ENCODE measurements at places on chromosomes 11 and 22.

GRCh38 chr11:17535488-17535887 is 8.7 kb downstream of the USH1C start:
- no peak overlapping the region for H3K27ac ChIP-seq
- no peak overlapping the region for H3K4me3 ChIP-seq
- H3K27me3 ChIP-seq: peaks cover 9% of the 10 kb centered on the region

GRCh38 chr11:119263352-119263940 is 53.5 kb downstream of the MCAM start:
- H3K4me1 ChIP-seq: peaks cover 36% of the 10 kb centered on the region
- H3K36me3 ChIP-seq: peaks cover 2% of the 10 kb centered on the region
- no peaks in the 10 kb centered on the region for H3K27me3 ChIP-seq
- H3K27ac ChIP-seq: peak overlapping the region; percentile 82
- DNase-seq: peak; percentile 39

GRCh38 chr22:49352361-49353169 is 475.1 kb downstream of the BRD1 start:
- H3K4me1 ChIP-seq: no peaks in the 10 kb centered on the region
- no peak overlapping the region for H3K27ac ChIP-seq
- H3K27me3 ChIP-seq: no peaks in the 10 kb centered on the region
- DNase-seq: no peak

DNA sequence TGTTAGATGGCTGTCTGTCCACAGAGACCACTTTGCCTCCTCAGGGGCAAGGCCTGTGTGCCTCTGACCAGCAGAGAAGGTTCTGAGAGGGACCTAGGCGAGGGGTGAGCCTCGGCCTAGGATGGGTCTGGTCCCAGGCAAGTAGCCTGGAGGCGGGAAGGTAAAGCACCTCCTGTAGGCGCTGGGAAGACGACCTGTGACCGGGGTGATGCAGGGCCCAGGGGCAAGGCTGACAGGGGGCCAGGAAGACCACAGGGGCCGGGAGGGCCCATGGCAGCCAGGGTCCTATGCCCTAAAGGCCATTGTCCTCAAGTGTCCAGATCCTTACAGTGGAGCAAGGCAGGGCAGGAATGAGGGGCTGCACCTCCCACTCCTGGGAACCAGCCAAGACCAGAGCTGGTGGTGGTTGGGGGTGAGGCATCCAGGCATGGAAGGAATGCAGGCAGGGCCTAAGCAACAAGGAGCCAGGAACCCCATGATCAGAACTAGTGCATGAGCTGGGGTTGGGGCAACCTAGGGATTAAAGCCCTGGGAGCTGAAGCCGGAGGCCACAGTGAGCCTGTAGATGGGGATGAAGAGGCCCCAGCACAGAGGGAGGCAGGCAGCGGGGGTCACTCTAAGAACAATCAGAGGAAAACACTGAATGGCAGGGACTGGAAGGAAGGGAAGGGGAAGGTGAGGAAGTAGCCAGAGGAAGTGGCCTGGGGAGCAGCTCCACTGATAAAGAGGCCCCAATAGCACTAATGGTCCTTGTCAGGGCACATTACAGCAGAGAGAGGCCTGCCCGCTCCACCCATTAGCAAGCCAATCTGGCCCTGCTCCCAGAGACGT is 32.9 kb upstream of the KLHL35 start:
- H3K4me3 ChIP-seq: no peak overlapping the region
- H3K36me3 ChIP-seq: no peaks in the 10 kb centered on the region
- H3K27me3 ChIP-seq: no peaks in the 10 kb centered on the region
- no peaks in the 10 kb centered on the region for H3K4me1 ChIP-seq
- DNase-seq: no peak
- H3K27ac ChIP-seq: no peak overlapping the region

- H3K4me3 ChIP-seq: no peak overlapping the region
- no peak for DNase-seq
- no peaks in the 10 kb centered on the region for H3K4me1 ChIP-seq
- H3K27ac ChIP-seq: no peak overlapping the region
These were observed 126.5 kb downstream of the VPREB1 start for GRCh38 chr22:22371031-22371541.

DNA sequence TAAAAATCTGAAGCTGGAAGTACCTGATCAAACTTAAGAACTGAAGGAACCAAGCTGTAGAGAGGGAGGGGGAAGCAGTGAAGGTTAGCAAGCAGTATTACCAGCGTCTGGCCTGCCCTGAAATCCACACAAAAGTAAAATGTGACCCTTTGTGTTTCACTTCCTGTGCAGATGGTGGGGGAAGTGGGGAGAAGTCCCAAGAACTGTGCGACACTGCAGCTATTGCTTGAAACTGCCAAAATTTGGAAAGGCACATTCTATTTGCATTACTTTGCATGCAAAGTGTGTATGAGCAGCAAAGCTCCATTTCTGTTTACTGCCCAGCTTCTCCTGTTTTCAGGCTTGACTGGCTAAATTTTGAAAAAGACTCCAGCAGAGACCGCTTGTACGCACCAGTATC is 72.1 kb upstream of the BMAL1 start:
- peaks cover 9% of the 10 kb centered on the region for H3K4me1 ChIP-seq
- H3K27ac ChIP-seq: no peak overlapping the region
- DNase-seq: peak; percentile 26
- no peak overlapping the region for H3K4me3 ChIP-seq

GRCh38 chr11:126282736-126283591 is at the start of gene TIRAP:
TSS of gene TIRAP (plus strand) at chr11:126283093. CDS start at chr11:126290895, 7,802 bp downstream.
- H3K4me1 ChIP-seq: peaks cover 15% of the 10 kb centered on the region
- H3K36me3 ChIP-seq: peaks cover 3% of the 10 kb centered on the region
- H3K4me3 ChIP-seq: peak within 1 kb of the TSS; percentile 88
- H3K27me3 ChIP-seq: no peaks in the 10 kb centered on the region

DNA sequence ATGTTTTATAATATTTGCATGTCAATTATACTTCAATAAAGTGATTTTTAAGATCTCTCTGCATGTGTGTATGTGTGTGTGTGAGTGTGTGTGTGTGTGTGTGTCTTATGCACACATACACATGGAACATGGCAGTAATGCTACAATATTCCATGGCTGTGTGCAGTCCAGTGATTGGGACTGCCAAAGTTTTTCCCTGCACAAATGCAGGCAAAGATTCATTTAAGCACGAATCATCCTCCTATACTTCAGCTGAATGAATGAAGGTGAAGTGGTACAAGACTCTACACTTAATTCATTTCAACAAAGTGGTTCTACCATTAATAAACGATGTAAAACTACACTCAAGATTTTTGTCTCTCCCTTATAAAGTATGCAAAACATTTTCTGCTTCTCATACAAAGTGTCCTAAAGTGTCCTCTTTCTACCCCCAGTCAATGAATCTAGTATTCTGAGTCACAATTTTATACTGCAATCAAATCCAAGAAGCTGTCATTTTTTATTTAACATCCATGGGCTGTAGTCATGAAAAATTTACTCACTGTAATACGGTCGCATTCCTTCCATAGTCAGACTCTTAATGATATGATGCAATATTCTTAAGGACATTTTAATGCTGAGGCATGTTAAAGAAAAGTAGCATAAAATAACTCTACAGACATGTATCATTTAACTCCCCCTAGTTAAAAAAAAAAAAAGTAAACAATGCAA is 132.4 kb downstream of the TTC28 start:
- H3K27me3 ChIP-seq: no peaks in the 10 kb centered on the region
- H3K4me1 ChIP-seq: no peaks in the 10 kb centered on the region
- H3K36me3 ChIP-seq: no peaks in the 10 kb centered on the region

DNA sequence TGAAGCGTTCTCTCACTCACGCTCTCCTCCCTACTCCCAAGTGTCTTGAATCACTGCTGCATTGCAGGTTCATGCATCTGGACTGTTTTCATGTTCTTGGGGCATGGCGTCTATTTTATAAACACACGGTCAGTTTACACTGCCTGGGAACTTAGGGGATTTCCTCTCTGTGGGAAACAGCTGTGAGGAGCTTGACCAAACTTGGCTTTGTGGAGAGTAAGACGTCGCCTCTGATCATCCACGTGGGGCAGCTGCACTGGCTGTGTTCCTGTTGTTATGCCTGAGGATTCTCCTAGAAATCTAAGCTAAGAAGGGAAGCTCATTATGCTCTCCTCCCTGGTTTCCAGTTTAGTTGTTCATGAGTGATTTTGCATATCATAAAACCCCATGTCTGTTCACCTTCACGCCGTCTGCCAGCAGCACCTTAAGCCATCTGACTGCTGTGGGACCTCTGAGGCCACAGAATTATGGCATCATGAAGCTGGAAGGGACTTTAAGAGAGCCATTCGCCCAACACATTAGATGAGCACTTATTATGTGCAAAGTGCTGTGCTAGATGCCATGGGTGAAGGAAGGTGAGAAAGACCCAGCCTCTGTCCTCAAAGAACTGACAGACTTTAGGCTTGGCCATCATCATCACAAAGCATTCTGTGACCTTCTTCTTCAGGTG is 38.8 kb upstream of the POU2AF1 start:
- no peaks in the 10 kb centered on the region for H3K36me3 ChIP-seq
- no peak overlapping the region for H3K4me3 ChIP-seq
- H3K4me1 ChIP-seq: peaks cover 23% of the 10 kb centered on the region
- H3K27me3 ChIP-seq: no peaks in the 10 kb centered on the region

DNA sequence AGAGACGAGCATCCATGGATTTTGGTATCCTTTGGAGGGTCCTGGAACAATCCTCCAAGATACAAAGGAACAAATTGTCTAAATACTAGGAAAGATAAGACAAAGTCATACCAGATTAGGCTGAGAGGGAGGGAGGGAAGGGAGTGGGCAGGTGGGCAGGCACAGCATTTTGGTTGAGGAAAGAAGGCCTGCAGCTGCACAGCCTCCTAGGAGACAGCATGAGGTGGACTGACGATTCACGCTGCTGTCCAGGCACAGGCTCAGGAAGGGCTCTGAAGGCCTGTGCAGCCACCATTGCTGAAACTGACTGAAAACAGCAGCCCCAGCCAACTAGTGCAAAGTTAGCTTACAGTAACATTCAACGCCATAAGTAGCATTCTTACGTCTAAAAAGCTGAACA is 64.7 kb downstream of the PACSIN2 start:
- no peaks in the 10 kb centered on the region for H3K4me1 ChIP-seq
- H3K36me3 ChIP-seq: no peaks in the 10 kb centered on the region

- no peak overlapping the region for H3K27ac ChIP-seq
- no peaks in the 10 kb centered on the region for H3K27me3 ChIP-seq
These were observed 56.4 kb upstream of the NNMT start for GRCh38 chr11:114239753-114240161.

DNA sequence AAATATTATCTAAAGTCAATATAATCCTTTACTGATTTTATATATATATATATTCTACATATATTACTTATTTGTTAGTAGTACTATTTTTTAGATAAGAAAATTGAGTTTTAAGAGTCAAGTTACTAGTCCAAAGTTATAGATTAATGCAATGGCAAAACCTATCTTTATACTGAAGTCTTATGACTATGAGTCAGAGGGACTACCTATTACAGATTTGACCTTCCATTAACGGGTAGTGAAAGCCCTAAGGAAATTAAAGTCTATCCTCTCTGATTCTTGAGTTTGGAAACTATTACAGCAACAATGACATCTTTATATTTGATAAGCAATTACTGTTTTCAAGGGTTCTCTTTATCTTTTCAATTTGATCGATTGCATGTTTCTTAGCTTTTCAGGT is 315.8 kb downstream of the CASP12 start:
- H3K27ac ChIP-seq: no peak overlapping the region
- DNase-seq: no peak
- no peaks in the 10 kb centered on the region for H3K36me3 ChIP-seq
- no peaks in the 10 kb centered on the region for H3K27me3 ChIP-seq

- H3K27me3 ChIP-seq: peaks cover 25% of the 10 kb centered on the region
- H3K4me1 ChIP-seq: peaks cover 4% of the 10 kb centered on the region
- H3K36me3 ChIP-seq: no peaks in the 10 kb centered on the region
- H3K27ac ChIP-seq: no peak overlapping the region
These were observed 44.3 kb downstream of the OR4D9 start for GRCh38 chr11:59555601-59556114.

DNA sequence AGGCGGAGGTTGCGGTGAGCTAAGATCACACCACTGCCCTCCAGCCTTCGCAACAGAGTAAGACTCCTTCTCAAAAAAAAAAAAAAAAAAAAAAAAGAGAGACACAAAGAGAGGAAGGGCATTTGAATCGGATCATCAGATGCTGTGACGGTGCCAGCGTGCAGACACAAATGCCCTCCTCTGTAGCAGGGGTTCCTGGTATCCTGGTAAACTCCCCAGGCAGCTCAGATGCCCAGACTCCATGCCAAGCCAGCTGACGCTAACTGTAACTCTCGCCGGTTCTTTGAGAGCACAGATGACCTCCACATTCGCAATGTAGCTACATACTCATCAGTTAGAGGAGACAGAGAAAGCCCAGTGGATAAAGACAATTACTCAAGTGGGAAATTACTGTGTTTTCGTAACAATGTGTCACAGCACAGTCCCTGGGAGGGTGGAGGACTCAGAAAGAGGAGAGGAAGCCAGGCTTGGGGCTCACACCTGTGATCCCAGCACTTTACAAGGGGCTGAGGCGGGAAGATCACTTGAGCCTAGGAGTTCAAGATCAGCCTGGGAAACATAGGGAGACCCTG is 153.1 kb downstream of the BRD1 start:
- H3K4me1 ChIP-seq: peaks cover 6% of the 10 kb centered on the region
- DNase-seq: no peak
- H3K36me3 ChIP-seq: no peaks in the 10 kb centered on the region
- H3K27me3 ChIP-seq: peaks cover 34% of the 10 kb centered on the region
- H3K27ac ChIP-seq: no peak overlapping the region

DNA sequence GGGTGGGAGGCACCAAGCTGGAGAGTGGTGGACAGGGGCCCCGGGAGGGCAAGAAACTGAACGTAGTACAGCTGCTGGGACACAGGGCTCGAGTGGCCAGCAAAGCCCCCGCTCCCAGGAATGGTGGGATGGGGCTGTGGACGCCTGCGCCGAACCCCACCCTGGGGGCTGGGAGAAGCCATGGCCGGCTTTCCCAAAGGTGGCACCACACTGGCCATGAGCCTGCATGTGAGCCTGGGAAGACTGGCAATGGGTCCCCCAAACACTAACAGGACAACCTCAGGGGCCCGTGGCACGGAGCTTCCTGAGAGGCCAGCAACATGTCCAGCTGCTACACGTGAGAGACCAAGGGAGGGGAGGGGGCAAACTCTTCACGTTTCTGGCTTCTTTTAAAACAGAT is 4.0 kb downstream of the ALG12 start:
- H3K36me3 ChIP-seq: peaks cover 21% of the 10 kb centered on the region
- peaks cover 16% of the 10 kb centered on the region for H3K4me1 ChIP-seq
- H3K27me3 ChIP-seq: no peaks in the 10 kb centered on the region
- H3K27ac ChIP-seq: no peak overlapping the region

DNA sequence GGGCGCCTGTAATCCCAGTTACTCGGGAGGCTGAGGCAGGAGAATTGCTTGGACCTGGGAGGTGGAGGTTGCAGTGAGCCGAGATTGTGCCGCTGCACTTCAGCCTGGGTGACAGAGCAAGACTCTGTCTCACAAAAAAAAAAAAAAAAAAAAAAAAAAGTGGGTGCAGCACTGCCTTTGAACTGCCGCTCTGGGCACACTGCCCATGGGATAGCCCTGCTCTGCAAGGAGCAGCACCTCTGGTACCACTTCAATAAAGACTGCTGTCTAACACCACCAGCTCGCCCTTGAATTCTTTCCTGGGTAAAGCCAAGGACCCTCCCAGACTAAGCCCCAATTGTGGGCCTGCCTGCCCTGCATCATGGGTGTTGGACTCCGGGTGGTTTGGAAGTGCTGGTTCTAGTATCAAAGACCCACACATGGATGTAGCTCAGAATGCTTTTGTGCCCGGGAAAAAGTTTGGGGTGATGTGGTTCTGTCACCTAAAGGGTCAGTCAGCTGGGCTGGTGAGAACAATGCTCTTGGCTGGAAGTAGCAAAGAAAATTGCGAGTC is 444.3 kb downstream of the TBC1D22A start:
- H3K27ac ChIP-seq: no peak overlapping the region
- no peaks in the 10 kb centered on the region for H3K4me1 ChIP-seq
- H3K27me3 ChIP-seq: no peaks in the 10 kb centered on the region

GRCh38 chr11:16088774-16089173 is 267.6 kb downstream of the SOX6 start:
- no peaks in the 10 kb centered on the region for H3K4me1 ChIP-seq
- DNase-seq: no peak
- no peaks in the 10 kb centered on the region for H3K36me3 ChIP-seq
- no peak overlapping the region for H3K4me3 ChIP-seq
- H3K27me3 ChIP-seq: no peaks in the 10 kb centered on the region
- no peak overlapping the region for H3K27ac ChIP-seq
